ENCODE measurements at places on chromosomes 1 and 21.

- H3K36me3 ChIP-seq = no peaks in the 10 kb centered on the region
- H3K4me3 ChIP-seq = no peak overlapping the region
- no peak overlapping the region for H3K27ac ChIP-seq
- no peak for DNase-seq
- peaks cover 17% of the 10 kb centered on the region for H3K27me3 ChIP-seq
- no peaks in the 10 kb centered on the region for H3K4me1 ChIP-seq
Measured at GRCh38 chr1:232357416-232357815, 272.5 kb downstream of the SIPA1L2 start.

GRCh38 chr1:47568763-47569162 is 130.9 kb downstream of the FOXD2 start:
- H3K27ac ChIP-seq = no peak overlapping the region
- peak; percentile 7 for DNase-seq
- no peak overlapping the region for H3K4me3 ChIP-seq
- H3K27me3 ChIP-seq = no peaks in the 10 kb centered on the region
- no peaks in the 10 kb centered on the region for H3K36me3 ChIP-seq

DNA sequence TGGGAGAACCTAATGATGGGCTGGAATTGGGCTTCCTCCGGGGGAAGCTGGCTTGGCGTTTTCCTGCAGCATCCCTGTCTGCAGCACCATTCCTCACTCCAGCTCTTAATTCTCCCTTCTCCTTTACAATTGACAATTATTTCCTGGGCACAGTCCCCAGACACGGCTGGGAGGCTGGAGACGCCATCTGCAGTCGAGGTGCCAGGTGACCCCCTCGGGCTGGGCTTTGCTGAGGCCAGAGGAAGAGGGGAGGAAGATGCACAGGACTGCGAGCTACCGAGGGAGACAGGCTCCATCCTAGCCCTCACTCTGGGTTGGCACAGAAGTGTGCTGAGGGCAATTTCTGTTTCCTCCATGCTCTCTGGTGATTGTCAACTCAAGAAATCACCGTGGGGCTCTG is 453.8 kb downstream of the PTPRU start:
- DNase-seq = no peak
- H3K4me1 ChIP-seq = peaks cover 38% of the 10 kb centered on the region
- no peaks in the 10 kb centered on the region for H3K36me3 ChIP-seq
- H3K27ac ChIP-seq = no peak overlapping the region
- no peak overlapping the region for H3K4me3 ChIP-seq

DNA sequence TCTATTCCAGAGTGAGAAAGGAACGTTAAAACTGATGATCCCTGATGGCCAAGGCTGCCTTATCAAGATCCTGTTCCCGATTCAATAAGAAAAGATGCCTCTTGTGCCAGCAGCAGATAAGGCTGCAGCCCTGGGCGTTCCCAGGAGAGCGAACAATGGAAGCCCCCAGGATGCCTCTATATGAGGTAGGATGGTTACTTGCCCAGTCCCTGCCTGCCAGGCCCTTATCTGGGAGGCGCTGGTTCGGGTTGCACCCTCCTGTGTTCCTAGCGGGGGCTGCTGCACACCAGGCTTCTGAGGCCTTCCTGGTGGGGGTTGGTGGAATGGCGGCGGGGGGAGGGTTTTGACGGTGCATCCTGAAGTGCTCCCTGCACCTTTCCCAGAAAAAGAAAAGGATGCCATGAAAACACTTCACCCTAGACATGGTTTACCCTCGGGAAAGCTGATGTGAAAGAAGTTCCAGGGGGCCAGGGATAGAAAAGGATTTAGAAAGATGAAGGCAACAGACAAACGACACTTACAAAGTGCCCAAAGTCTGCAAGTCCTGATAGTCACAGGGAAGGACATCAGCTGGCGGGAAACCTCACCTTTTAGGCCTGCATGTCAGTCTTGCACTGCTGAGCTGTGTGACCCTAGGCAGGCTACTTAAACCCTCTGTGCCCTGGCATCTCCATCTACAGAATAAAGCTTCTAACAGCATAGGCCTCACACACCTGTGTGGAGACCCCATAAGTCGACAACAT is 100.3 kb downstream of the KCNJ15 start:
- H3K4me3 ChIP-seq = no peak overlapping the region
- peaks cover 11% of the 10 kb centered on the region for H3K4me1 ChIP-seq
- no peak for DNase-seq

DNA sequence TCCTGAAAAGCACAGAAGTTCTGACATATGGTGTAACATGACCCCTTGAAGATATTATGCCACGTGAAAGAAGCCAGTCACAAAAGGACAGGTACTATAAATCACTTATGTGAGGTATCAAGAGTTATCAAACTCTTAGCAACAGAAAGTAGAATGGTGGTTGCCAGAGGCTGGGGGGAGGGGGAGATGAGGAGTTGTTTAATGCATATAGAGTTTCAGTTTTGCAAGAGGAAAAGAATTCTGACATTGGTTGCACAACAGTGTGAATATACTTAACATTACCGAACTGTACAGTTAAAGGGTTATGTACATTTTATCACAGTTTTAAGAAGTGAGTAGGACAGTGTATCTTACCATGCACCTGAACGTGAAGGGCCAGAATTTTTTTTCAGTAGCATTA is 80.0 kb downstream of the USP25 start:
- DNase-seq = peak; percentile 4
- no peak overlapping the region for H3K4me3 ChIP-seq
- no peaks in the 10 kb centered on the region for H3K36me3 ChIP-seq
- H3K27ac ChIP-seq = no peak overlapping the region

- H3K27me3 ChIP-seq = no peaks in the 10 kb centered on the region
- DNase-seq = no peak
- H3K27ac ChIP-seq = no peak overlapping the region
- no peak overlapping the region for H3K4me3 ChIP-seq
- no peaks in the 10 kb centered on the region for H3K4me1 ChIP-seq
Measured at GRCh38 chr1:231681006-231681405, 54.4 kb downstream of the DISC1 start.
